Suppressor macrophage (primary cell): ENCODE measurements at places on chromosomes 1 and 21.

DNA sequence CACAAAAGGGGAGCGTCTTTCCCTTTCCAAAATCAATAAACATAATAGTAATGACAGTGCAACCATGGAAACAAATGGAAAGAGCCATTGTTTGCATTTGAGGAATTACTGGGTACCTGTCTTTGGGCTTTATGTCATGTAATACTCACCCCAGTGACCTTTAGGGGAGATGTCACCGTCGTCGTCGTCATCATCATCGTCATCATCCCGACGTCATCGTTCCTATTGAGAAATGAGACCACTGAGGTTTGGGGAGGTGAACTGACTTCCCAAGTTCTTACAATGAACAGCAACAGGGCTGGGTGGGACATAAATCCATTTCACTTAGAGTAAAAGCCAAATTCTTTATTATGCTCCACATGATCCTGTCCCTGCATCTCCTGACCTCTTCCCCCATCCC lies 168.9 kb upstream of the KAZN start:
- DNase-seq, result no peak

DNA sequence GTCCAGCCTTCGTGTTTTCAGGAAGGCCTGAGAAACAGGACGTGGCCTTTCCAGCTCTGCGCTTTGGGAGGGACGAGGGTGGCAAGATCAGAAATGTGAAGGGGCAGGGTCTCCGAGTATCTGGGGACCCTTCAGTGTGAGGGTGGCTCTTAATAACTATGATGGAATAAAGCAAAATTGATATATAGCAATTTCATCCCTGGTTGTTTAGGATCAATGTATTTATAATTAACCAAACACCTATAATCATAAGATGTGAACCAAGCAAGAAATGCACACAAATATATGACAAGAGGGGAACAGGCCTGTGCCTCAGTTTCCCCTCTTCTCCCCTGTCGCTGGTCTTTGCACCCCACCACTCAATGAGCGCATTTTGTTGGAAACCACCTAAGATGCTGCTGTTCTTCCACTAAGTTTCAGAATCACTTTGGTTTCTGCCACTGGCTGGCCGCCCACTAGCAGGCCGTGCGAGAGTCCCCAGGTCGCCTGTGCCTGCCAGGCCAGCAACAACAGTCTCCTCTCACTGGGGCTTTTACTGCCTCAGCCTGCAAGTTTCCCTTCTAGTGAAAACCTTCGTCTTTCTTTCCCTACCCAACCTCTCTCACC lies 36.6 kb downstream of the UBASH3A start:
- no peak for DNase-seq

GRCh38 chr1:162930976-162931560 lies 70.1 kb upstream of the CCDC190 start:
- DNase-seq, result no peak

DNA sequence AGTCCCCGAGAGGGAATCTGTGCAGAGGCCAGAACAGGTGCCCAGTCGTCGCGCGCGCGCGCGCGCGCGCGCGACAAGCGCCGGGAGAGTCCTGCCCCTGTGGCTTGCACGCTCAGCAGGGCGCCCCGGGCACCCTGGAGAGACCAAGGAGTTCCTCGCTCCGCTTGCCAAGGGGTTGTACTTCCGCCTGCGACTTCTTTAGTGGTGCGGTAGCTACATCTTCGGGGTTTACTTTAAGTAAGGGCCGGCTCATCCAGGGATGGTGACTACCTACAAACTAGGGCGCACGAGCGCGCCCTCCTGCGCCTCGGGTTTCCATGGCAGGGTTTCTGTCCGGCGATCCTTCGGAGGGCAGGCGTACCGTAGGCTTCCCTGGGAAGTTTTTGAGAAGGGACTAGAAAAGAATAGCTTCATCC lies 1.4 kb downstream of the LHX4 start:
- peak; percentile 59 for DNase-seq

- DNase-seq, result no peak
Measured at GRCh38 chr21:14121719-14122118, 89.0 kb downstream of the LIPI start.

GRCh38 chr1:22567197-22567596 lies 3.9 kb downstream of the EPHA8 start:
- DNase-seq, result no peak

GRCh38 chr21:37658817-37659458 lies 257.3 kb downstream of the KCNJ6 start:
- DNase-seq, result no peak

- no peak for DNase-seq
Measured at GRCh38 chr1:99218999-99219398, 45.3 kb upstream of the PLPPR4 start.

DNA sequence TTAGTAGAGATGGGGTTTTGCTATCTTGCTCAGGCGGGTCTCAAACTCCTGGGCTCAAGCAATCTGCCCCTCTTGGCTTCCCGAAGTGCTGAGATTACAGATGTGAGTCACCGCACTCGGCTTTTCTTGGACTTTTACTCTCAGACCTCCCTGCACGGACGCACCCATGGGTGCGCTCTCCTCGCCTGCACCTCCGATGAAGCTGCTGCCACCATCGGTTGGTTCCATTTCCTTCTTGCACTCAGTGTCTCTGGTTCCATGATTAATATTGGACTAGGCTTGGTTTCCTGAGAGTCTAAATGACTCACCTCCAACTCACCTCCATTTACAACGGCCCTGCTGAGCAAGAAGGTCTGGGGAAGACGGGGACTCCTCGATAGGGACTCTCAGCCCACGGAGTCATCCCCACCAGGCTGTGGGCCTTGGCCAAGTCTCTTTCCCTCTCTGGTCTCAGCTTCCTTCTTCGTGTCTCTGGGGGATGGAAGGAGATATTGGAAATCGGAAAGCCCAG lies 6.7 kb upstream of the TNFRSF8 start:
- DNase-seq, result no peak

DNA sequence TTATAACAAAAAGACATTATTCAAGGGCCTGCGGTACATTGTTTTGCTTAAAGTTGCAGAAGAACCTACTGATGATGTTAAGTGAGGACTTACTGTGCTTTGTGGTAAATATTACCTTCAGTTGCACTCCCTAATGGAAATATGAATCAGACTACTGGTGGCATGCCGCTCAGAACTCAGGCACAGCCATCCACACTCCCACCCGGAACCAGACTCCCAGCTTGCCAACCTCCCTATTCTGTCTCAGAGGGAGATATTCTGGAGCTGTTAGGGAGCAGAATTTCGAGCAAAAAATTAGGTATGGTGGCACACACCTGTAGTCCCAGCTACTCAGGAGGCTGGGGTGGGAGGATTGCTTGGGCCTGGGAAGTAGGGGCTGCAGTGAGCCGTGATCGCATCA lies 13.1 kb downstream of the PGBD5 start:
- no peak for DNase-seq

DNA sequence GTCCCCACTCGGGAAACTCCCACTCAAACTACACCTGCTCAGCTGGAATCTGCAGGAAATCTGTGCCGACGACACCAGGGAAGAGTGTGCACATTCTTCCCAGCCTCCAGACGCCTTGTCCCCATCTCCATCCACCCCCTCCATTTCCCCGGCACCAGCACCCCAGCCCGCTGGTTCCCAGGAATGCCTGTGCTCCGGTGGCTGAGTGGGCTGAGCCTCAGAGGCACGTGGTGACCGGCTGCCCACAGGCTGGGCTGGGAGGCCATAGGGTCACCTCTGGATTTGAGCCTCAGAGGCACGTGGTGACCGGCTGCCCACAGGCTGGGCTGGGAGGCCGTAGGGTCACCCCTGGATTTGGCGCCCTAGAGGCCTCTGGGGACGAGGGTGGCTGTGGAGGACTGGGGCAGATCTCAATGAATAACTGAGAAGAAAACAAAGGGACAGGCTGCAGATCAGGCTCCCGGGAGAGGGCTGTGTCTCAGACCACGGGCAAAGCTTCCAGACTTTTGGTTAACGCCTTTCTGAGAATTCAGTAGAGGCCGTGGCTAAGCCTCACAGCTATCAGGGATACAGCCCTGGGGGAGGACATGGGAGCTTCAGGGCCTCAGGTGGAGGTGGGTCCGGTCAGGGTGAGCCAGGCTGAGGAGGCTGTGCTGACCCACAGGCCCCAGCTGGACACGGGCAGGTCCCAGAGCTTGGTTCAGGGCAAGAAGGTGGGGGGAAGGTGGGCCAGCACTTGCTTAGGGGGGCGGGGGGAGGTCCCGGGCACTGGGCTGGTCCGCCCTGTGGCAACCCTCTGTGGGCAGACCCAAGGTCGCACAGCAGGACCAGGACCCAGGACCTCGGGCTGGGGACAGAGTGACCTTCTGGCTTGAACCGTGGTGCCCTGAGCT lies 17.3 kb upstream of the TTLL10 start:
- DNase-seq, result no peak

GRCh38 chr1:90354704-90355103 lies 359.8 kb downstream of the ZNF326 start:
- no peak for DNase-seq

DNA sequence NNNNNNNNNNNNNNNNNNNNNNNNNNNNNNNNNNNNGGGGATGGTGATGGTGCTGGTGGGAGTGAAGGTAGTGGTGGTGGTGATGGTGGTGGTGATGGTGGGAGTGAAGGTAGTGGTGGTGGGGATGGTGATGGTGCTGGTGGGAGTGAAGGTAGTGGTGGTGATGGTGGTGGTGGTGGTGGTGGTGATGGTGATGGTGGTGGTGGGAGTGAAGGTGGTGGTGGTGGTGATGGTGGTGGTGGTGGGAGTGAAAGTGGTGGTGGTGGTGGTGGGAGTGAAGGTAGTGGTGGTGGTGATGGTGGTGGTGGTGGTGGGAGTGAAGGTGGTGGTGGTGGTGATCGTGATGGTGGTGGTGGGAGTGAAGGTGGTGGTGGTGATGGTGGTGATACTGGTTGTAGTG lies 93.6 kb downstream of the CRYAA start:
- DNase-seq, result no peak

DNA sequence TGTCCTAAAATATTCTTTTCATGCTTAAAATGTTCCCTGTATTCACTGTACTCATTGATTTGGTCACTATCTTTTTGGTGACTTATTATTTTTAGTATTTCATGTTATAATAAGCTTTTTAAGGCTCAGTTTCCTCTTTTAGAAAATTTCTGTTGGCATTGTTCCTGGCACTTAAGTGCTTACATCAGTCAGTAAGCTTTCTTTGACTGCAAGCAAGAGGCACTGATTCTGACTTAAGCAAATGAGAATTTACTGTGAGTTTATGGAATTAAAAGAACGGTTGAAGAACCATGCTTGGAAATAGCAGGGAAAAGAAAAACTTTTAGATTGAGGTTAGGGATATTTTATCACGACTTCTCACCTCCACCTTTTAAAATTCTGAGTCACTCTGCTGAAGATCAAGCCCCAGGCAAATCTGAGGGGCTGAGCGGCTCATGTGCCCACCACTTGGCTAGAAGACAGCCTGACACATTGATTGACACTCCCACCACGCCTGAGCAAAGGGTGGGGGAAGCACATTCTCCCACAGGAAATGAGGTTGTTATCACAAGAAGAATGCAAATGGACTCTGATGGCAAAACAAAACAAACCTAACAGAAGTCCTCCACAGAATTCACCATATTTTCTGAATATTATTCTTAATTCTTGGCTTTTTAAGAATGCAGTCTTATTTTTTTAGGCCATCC lies 102.8 kb downstream of the KCTD3 start:
- no peak for DNase-seq

GRCh38 chr1:29839726-29840125 lies 603.4 kb downstream of the PTPRU start:
- no peak for DNase-seq

DNA sequence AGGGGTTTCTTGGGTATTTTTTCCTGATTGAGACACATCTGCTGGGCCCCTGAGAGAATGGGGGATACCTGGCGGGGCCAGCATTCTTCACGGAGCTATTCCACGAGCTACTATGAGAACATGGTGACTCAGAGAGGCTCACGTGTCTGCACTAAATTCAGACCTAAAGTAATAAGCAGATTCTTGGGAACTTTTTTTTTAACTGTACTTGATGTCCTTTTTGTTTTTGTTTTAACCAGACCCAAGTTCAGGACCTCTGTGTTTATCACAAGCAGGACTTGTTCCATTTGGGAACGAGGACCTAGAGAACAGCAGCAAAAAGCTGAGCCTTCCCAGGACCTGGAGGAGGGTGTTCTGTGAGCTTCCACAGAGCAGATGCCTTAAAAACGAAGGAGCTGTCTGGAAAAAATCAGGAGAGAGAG lies 44.0 kb downstream of the EVA1C start:
- DNase-seq, result no peak

DNA sequence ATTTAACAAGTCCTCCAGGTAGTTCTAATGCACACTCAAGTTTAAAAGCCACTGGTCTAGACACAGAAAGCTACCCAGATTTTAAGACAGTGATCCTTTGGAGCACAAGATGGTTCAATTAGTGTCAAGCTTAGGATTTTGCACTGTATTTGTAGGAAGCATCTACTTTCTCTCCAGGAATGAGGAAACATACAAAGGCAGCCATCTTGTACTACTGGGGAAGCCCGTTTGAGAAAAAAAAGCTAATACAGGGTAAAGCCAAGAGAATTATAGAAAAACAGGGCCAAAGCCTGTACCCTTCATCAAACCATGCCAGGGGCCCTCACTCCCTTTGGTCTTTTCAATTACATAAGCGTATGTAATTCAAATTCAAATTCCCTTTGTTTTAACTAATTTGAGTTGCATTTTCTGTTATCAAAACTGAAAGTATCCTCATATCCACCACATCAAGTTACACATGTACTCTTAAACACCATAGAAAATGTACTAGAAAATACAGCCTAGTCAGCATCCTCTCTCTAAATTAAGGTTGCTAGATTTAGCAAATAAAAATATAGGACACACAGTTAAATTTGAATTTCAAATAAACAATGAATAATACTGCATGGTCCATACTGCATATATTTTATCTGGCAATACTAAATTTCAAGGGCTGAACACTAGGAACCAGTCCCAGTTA lies 17.4 kb downstream of the PIK3R3 start:
- no peak for DNase-seq

- no peak for DNase-seq
Measured at GRCh38 chr1:67137307-67137753, 2.6 kb upstream of the C1orf141 start.

DNA sequence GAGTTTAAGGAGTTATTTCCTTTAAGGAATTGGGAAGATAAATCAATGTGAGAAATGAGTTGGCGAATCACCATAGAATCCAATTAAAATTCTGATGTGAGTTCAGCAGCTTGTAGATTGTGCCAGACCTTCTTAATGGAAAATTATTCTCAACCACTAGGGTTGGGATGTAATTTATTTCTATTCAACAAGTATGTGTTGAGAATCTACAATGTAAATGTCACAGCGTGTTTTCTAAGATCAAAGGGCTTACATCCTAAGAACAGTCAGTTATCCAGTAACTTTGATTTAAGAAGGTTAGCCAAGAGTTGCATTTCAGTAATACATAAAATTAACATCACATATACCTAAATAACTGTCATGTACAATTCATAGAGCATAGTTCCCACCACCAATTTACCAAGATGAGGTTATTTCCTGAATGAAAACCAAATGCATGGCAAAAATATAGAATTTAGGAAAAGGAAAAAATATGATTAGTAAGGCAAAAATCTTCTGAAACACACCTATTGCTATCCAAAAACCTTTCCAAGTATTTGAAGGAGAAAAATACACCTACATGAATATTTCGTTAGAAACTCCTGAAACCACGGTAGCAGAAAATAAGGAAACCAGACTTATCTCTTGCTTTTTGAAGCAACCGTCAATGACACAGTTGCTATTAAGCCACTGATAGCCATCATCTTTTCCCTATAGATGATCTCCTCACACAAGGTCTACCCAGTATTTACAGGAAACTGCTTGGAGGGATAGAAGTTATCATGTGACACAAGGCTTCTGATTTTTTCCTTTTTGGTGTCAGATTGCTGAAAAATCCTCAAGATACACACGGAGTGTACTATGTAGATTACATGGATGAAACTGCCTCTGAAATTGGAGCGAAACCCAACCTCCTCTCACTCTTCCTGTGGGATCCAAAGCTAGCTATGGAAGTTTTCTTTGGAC lies 259.4 kb upstream of the POGK start:
- DNase-seq, result no peak

- peak; percentile 69 for DNase-seq
Measured at GRCh38 chr1:248924696-248925532, 18.9 kb downstream of the PGBD2 start.
